ENCODE measurements at places on chromosomes 12 and 14.

DNA sequence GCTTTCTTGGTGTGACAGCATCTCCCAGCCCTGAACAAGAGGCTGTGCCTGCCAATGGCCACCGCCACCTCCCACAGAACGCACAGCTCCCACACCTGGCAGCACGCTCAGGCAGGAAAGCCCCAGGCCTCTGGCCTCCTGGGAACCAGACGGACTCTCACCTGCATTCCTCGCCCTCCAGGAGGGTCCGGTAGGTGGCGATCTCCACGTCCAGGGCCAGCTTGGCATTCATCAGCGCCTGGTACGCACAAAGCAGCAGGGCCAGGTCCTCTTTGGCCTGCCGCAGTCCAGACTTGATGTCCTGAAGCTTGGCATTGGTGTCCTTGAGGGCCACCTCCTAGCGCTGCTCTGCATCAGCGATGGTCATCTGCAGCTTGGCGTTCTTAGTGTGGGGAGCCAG lies 12.1 kb upstream of the KRT77 start:
- DNase-seq: no peak

- DNase-seq: no peak
These were observed 102.3 kb downstream of the TRMT5 start for GRCh38 chr14:60878536-60878935.

DNA sequence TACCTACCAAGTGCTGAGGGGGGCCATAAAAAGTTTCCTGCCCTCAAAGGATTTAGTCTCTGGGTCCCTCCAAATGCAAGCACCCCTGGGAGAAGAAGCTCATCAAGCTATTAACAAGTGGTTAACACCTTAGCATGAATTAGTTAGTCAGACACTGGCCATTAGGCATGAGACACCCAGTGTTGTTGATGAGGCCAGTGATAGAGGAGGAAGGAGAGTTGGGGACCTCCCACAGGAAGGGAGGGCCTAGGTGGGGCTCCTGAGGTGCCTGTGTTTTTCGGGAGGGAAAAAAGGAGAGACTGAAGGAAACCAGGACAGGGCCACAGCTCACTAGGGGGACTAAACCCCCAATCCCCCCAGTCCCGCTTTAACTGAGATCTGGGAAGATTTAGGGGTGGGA lies 4.5 kb upstream of the KRT71 start:
- DNase-seq: no peak

GRCh38 chr12:1882850-1883470 lies 35.5 kb downstream of the CACNA2D4 start:
- no peak for DNase-seq

DNA sequence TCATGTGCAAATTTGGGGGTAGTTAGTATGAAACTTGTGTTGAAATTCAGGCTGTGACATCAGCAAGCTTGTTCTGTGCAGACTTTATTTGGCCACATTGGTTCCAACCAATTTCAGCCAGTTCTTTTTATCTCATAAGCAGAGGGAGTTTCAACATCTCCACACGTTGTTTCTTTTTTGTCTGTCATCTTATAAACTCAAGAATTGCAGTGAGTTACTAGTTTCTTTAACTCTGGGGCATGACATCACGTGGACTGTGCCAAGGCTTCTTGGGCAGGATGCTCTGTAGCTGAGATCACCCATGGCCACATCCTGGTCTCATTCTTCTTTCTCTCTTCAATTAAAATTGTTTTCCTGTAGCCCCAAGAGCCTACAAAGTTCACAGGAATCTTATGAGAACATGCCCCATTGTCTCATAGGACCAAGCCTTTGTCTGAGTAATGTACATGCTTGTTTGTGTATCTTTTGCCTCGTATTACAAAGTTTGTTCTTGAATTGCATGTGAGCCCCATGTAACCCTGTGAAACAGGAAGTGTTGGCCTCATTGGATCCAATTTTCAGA lies 982.0 kb upstream of the TMEM132C start:
- no peak for DNase-seq

DNA sequence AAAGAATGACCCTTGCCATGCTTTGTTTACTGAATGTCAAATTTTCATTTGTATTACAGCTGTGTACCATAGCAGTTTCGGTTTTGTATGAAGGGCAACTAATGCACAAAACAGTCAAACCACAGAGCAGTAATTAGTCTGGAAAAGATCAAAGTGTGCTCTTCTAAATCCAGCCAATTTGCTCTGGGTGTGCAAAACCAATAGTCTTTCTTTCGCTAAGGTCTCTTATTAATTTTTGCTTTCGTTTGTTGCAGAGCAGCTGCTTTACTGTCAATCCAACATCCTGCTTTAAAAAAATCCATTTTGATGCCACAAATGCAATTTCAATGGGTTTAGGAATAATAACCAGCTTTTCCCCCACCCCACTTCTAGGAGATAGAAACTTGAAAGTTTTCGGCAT lies 114.2 kb downstream of the BRMS1L start:
- DNase-seq: no peak

GRCh38 chr12:87315-87714 lies 20.7 kb downstream of the IQSEC3 start:
- DNase-seq: no peak

DNA sequence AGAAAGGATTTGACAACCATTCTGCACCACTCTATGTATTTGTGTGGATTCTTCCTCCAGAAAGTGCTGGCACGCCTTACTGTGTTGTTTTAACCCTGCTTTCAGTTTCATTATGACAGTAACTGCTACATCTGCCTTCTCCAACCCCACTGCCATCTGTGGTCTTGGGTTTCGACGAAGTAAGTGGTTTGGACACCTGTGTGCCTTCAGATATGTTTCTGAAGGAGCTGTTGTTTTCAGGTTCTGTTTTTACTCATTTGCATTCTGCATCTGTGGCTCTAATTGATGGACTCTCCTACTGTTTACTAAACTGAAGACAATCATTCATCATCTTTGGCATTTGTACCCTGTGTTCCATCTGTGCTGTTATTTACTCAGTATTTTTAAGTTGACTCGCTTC lies 4.1 kb downstream of the TSHR start:
- DNase-seq: no peak

DNA sequence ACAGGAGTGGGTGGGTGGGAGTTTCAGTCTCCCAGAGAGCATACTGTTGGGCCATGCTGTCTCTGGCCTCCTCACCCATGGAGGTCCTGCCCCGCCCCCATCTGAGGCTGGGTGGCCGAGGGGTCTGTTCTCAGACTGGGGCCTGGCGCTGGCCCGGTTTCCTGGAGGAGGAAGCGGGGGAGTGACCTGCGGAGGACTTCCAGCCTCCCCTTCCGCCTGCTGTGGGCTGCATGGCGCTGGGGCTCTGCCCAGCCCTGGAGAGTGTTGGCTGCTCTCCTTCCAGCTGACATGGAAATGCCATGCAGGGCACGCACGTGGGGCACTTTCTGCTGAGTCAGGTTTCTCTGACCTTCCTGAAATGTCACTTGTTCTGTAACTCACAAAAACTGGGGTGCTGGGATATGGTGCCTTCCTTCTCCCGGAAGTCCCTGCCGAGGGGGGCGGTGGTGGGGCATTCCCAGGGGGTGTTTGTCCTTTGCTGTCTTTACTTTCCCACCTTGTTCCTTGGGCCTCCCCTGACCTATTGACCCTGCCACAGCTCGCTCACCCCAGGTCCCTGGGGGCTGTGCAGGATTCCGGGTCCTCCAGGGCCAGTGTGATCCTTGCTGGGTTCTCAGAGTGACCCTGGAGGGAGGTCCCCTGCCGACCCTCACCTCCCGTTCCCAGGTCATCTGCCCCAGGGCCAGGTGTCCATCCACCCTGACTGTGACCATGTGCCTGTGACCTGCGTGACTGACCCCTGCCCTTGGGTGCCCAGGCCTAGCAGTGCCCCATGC lies 23.6 kb downstream of the PACS2 start:
- no peak for DNase-seq

- DNase-seq: no peak
These were observed 82.7 kb downstream of the KTN1 start for GRCh38 chr14:55662752-55663151.

DNA sequence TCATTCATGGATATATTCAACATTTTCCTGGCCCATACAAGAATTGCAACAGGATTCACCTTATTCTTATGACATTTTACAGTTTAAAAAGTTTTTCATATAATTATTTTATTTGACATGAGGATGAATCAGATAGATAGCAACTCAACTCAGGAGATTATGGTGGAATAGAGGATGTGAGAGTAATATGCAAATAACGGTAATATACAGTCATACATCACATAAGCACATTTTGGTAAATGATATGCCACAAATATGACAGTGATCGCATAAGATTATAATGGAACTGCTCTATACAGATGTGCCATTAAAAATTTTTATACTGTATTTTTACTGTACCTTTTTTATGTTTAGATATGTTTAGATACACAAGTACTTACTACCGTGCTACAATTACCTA lies 24.1 kb upstream of the CRADD start:
- no peak for DNase-seq

DNA sequence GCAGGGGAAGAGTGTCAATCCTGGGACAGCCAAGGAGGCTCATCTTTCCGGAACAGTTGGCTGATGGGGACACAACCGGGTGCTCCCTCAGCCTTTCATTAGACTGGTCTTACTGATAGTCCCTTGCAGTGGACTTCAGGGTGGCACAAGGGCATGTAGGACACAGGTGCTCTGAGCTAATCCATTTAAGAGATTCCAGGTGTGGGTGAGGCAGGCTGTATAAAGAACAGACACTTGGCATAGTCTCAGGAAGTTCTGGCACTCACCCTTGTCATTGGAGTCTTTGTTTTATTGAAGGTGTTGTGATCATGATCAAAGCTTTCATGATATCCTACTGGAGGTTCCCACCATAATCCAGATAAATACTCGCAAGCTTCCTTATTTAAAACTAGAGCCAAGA lies 341.6 kb downstream of the EMP1 start:
- DNase-seq: no peak

DNA sequence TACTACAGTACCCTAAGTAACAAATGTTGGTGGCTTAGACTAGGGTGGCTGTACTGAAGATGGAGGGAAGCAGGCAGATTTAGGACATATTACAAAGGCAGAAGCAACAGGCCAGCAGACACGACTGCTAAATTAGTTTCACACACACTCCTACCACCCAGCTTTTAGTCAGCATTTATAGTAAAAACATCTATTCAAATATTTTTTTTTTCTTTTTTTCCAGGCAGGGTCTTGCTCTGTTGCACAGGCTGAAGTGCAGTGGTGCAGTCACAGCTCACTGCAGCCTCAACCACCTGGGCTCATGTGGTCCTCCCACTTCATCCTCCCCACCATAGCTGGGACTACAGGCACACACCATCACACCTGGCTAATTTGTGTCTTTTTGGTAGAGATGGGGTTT lies 72.9 kb downstream of the CDK17 start:
- no peak for DNase-seq

- no peak for DNase-seq
These were observed 42.2 kb downstream of the TMEM117 start for GRCh38 chr12:43878050-43878449.

DNA sequence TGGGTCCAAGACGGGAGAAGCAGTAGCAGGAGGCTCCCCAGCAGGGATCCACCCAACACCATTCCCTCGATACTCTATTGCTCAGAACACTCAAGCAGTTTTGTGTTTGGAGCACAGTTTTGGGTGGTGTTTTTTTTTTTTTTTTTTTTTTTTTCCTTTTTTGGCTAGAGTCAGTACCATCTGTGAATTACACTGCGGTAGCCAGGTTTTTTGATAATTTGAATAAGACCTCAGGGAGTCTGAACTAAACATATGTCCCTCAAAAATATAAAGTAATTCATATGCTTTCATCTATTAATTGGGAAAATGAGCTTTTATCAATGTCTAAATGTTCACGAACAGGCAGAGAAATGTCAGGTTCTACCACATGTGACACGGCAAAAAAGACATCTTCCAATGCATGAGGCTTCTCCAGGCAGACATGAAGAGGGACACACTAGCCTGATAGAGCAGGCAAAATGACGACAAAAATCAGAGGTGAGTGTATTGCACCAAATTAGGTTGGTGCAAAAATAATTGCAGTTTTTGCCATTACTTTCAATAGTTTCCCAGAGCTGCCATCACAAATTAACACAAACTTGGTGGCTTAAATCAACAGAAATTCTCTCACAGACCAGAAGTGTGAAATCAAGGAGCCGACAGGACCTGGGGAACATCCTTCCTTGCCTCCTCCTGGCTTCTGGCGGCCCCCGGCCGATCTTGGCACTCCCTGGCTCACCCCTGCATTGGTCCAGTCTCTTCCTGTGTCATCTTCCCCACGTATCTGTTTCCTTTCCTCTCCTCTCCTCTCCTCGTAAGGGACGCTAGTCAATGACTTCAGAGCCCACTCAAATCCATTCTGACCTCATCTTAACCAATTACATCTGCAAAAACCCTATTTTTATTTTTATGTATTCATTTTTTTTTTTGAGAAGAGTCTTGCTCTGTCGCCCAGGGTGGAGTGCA lies 33.9 kb downstream of the FOXN3 start:
- no peak for DNase-seq

DNA sequence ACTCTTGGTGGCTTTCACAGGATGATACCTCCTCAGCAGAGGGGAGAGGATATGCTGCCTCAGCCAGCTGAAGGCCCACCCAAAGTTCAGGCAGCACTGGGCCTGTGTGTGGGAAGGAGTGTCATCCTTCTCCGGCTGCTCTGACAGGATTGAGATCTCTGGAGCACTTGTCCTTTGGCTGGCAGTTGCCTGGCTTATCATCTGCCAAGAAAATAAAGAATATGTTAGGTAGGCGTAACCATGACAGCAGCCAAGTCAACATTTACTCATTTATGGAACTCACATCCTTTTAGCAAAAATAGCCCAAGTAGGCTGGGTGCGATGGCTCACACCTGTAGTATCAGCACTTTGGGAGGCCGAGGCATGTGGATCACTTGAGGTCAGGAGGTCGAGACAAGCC lies 68.5 kb downstream of the PPFIBP1 start:
- DNase-seq: no peak

DNA sequence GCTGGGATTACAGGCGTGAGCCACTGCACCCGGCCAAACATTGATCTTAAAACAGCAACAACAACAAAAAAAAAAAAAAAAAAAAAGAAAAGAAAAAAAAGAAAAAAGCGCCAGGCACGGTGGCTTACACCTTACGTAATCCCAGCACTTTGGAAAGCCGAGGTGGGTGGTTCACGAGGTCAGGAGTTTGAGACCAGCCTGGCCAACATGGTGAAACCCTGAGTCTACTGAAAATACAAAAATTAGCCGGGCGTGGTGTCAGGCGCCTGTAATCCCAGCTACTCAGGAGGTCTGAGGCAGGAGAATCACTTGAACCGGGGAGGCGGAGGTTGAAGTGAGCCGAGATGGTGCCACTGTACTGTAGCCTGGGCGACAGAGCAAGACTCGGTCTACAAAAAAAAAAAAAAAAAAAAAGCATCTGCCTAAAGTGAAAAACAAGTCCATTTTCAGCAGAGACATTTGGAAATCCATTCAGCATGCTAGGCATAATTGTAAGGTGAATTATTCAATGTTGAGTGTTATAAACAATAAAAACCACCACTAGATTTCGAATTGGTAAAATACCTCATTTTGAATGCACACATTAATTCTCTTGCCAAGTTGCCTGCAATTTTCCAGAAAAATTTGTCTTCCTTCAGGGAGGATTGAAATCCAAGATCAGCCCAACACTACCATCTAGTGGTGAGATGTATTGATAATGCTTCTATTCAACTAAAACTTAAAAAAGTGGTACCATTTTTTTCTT lies 8.0 kb upstream of the CERS5 start:
- DNase-seq: no peak

Data from SIG-M5 (cell line).